ENCODE measurements at places on chromosomes 5 and 9. TPM values are rescaled to one million over a fixed set of nuclear protein-coding genes. Genes with fewer than 3 reads are reported as not detected.

GRCh38 chr9:104553261-104553660, 15.7 kb upstream of the OR13C8 start:
- no peaks in the 10 kb centered on the region for H3K36me3 ChIP-seq
- H3K4me1 ChIP-seq, result no peaks in the 10 kb centered on the region

GRCh38 chr5:56460195-56460546, 227.0 kb upstream of the ANKRD55 start:
- no peaks in the 10 kb centered on the region for H3K27me3 ChIP-seq
- no peak overlapping the region for H3K4me3 ChIP-seq
- H3K4me1 ChIP-seq, result no peaks in the 10 kb centered on the region
- no peak overlapping the region for H3K27ac ChIP-seq
- no peaks in the 10 kb centered on the region for H3K36me3 ChIP-seq
- DNase-seq, result no peak

DNA sequence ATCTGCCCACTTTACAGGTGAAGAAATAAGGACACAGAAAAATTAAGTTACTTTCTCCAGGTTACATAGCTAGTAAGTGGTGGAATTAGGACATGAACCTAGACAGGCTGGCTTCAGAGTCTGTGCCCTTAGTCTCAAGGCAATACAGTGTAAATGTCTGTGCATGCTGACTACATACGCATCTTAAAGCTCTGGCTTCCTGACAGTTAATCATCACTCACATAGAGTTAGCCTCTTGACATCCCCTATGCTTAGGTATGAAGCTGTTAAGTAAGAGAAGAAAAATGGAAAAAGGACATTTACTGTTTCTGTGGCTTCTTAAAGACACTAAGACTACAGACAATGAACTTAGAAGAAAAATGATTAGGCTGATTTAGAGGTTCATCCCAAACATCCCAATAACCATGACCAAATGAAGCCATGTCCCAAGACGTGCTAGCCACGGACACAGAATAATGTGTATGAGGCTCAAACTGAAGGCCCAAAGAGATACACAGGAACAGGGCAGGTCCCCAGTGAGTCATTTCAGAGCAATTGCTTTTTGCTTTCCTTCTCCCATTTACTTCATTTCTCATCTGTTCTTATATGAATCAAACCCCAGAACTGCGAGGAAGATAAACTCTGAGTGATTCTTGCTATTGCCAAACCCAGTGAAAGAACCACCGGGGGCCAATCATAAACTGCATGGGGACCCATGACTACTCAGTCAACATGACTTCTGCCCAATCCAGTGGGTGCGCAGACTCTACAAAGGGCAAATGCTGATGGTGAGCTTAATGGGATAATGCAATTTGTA, 100.0 kb upstream of the IFNK start:
- H3K27me3 ChIP-seq, result no peaks in the 10 kb centered on the region
- H3K4me1 ChIP-seq, result no peaks in the 10 kb centered on the region
- no peak overlapping the region for H3K4me3 ChIP-seq
- no peak for DNase-seq
- H3K27ac ChIP-seq, result no peak overlapping the region
- H3K36me3 ChIP-seq, result no peaks in the 10 kb centered on the region

DNA sequence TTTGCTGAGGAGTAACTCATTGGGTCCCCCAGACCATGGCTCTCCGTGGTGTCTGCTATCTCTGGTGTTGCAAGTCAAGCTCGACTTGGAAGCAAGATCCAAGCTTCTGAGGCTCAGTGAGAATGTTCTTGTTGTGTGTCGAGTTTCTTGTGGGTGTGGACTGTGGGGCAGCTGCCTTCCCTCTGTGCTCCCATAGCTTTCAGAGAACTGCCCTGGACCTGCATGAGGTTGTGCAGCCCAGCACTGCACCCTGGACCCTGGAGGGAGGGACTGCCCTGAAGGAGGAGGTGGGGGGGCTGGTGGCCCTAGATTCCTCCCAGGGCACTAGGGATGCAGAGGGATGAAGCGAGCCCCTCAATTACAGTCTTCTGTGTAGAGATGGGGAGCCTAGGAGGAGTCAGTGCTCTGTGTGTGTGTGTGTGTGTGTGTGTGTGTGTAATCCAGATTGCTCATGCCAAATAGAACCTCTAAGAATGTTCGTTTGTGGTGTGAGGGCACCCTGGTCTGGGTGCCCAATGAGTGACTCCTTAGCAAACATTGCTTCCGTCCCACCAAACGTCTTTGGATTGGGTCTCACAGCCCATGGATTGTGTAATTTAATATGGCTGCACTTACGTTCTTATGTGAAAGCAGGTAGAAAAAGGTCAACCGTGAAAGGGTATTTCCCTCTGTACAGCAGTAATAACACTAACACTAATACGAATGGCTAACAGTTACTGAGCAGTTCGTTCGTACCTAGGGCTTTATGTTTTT, 143.3 kb upstream of the LMX1B start:
- peaks cover 4% of the 10 kb centered on the region for H3K27me3 ChIP-seq
- H3K27ac ChIP-seq, result no peak overlapping the region
- H3K36me3 ChIP-seq, result no peaks in the 10 kb centered on the region
- peak overlapping the region; percentile 2 for H3K4me3 ChIP-seq

GRCh38 chr5:56522960-56523359, 289.8 kb upstream of the ANKRD55 start:
- peaks cover 2% of the 10 kb centered on the region for H3K27me3 ChIP-seq
- no peaks in the 10 kb centered on the region for H3K4me1 ChIP-seq
- H3K36me3 ChIP-seq, result no peaks in the 10 kb centered on the region

DNA sequence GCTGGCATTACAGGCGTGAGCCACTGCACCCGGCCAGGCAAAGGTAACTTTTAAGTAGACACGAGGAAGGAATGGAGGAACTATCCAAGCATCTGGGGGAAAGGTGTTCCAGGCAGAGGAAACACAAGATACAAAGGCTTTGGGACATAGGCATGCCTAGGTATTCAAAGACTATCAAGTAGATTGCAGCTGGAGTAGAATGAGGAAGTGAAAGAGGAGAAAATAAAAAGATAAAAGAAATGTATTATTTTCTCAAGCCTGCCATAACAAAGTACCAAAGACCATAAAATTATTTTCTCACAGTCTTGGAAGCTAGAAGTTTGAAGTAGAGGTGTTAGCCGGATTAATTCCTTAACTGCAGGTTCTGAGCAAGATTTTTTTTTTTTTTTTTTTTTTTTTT, 39.9 kb upstream of the GRIN3A start:
- no peak overlapping the region for H3K27ac ChIP-seq
- no peak for DNase-seq
- H3K4me1 ChIP-seq, result no peaks in the 10 kb centered on the region
- H3K36me3 ChIP-seq, result no peaks in the 10 kb centered on the region
- no peaks in the 10 kb centered on the region for H3K27me3 ChIP-seq
- H3K4me3 ChIP-seq, result no peak overlapping the region

GRCh38 chr9:26296910-26297572, 595.6 kb downstream of the CAAP1 start:
- no peak for DNase-seq
- no peaks in the 10 kb centered on the region for H3K27me3 ChIP-seq
- no peaks in the 10 kb centered on the region for H3K4me1 ChIP-seq
- no peak overlapping the region for H3K4me3 ChIP-seq

ANKRD18B gene
- total RNA-seq, result not detected

ADAMTS16 gene
- 0.08 TPM for total RNA-seq

C7 gene
- total RNA-seq, result 0.90 TPM

PSD2 gene
- not detected for total RNA-seq

All from GM12878 (cell line).